ENCODE measurements at places on chromosomes 6 and 20. TPM values are rescaled to one million over a fixed set of nuclear protein-coding genes. Genes with fewer than 3 reads are reported as not detected.

DNA sequence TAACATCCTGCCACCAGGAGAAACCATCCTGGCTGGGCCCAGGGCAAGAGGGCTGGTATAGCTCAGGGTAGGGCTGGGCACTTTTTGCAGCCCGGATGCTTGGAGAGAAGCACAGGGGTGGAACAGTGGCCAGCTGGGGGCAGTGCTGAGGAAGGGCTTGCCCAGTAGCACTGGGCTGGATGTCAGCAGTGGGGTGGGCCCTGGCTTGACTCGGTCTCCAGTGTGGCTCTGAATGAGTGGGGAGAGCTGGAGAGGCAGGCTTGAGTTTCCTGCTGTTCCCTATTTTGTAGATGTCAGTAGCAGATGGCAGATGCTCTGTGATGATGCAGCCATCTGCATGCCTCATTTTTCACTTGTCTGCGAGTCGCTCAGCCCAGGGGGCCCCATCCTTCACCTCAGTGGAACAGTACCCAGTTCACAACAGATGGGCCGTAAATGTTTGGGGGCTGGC lies 56.3 kb upstream of the TULP1 start:
- H3K36me3 ChIP-seq, result peaks cover 8% of the 10 kb centered on the region
- H3K4me1 ChIP-seq, result no peaks in the 10 kb centered on the region
- DNase-seq, result no peak
- H3K27me3 ChIP-seq, result no peaks in the 10 kb centered on the region

GRCh38 chr6:26296556-26296856 lies 68.5 kb upstream of the BTN3A2 start:
- H3K27ac ChIP-seq, result no peak overlapping the region
- no peak overlapping the region for H3K4me3 ChIP-seq
- no peak for DNase-seq
- no peaks in the 10 kb centered on the region for H3K27me3 ChIP-seq
- H3K36me3 ChIP-seq, result no peaks in the 10 kb centered on the region

GRCh38 chr6:43220439-43220951 lies 8.8 kb downstream of the DNPH1 start:
- no peak overlapping the region for H3K27ac ChIP-seq
- no peaks in the 10 kb centered on the region for H3K4me1 ChIP-seq
- H3K27me3 ChIP-seq, result no peaks in the 10 kb centered on the region
- H3K36me3 ChIP-seq, result peaks cover 19% of the 10 kb centered on the region
- no peak overlapping the region for H3K4me3 ChIP-seq
- DNase-seq, result no peak

DNA sequence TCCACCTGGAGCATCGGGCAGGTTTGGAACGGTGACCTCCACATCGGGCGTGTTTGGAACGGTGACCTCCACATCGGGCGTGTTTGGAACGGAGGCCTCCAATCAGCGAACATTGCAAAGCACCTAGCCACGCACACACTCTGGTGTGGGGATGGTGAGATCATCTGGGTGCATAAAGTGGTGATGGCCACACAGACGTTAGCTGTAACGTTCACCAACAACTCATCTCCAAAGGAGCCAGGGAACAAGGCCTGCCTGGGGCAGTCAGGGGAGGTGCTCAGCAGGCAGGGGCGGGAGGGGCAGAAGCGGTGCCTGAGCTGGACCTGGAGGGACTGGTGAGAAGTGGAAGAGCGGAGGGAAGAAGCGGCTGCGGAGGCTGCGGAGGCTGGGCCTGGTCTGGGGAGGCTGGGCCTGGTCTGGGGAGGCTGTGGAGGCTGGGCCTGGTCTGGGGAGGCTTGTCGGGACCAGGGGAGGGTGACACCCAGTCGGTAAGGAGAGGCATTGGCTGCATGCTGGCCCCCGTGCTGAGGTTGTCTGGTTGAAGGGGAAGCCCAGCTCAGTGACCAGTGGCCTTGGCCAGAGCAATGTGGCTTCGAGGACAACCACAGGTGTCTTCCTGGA lies 89.9 kb downstream of the PSMB1 start:
- no peak for DNase-seq
- no peaks in the 10 kb centered on the region for H3K36me3 ChIP-seq
- no peaks in the 10 kb centered on the region for H3K27me3 ChIP-seq
- H3K27ac ChIP-seq, result no peak overlapping the region

DNA sequence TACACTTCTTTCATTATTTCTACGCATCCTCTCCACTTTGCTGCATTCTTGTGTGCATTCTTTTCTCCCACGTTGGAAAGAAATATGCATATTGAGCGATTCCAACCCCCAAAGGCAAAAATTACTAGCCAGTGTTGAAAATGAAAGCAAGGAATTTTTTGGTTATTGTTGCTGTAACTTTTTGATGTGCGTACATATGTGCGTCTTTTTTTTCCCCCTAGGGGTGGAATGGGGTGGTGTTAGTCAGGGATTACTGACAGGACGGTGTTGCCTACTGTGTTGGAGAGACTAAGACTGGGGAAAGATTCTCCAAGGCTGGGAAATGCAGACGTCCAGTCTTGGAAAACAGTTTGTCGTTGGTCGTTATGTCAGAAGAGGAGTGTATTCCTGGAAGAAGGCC lies 44.2 kb upstream of the ESR1 start:
- no peaks in the 10 kb centered on the region for H3K27me3 ChIP-seq
- peak overlapping the region; percentile 42 for H3K4me3 ChIP-seq
- no peak for DNase-seq
- peak overlapping the region; percentile 63 for H3K27ac ChIP-seq
- H3K4me1 ChIP-seq, result peaks cover 28% of the 10 kb centered on the region

DNA sequence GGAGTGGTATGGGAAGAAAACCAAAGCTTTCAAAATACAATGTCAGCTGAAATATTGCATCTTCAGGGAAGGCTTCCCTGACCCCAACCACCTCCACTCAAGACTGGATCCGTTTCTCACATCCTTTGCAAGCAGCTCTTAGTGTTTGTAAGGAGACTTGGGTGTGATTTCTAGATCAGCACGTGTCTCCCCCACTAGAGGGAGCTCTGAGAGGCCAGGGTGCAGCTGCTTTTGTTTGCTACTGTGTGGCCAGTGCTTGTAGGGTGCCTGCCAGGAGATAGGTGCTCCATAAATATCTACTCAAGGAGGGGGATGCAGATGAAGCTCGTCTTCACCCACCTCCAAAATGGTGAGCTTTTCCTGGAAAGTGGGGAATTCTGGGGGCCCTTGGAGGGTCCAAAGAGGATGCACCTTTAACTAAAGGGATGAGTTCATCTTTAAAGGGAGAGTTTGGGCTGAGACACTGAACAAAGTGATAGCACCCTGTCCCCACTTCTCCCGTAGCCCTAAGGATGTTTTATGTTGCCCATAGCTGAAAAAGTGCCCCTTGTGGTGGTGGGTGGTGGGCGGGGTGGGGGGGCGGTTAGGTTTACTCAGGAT lies 52.6 kb upstream of the MAFB start:
- no peaks in the 10 kb centered on the region for H3K36me3 ChIP-seq
- no peak overlapping the region for H3K27ac ChIP-seq
- no peaks in the 10 kb centered on the region for H3K4me1 ChIP-seq
- H3K4me3 ChIP-seq, result no peak overlapping the region
- DNase-seq, result no peak

DNA sequence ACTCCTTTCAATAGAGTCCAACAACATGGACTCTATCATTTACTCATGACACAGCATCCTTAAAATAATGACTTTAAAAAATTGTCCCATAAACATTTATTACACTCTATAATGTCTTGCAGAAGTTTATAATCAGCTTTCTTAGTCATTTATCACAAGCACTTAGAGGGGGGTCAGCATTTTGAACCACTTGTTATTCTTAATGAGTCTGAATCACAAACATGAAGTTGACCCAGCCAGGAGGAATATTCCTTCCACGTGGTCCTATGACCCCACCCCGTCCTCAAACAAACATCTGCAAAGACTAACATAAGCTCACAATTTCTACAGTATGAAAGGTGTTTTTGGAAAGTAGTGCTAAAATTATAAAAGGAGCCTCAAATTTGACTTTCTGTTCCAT lies 91.1 kb downstream of the MTFR2 start:
- H3K4me3 ChIP-seq, result no peak overlapping the region
- no peaks in the 10 kb centered on the region for H3K27me3 ChIP-seq
- no peak overlapping the region for H3K27ac ChIP-seq
- no peak for DNase-seq
- H3K4me1 ChIP-seq, result no peaks in the 10 kb centered on the region

GRCh38 chr6:104212977-104213668 lies 646.6 kb downstream of the HACE1 start:
- H3K4me1 ChIP-seq, result no peaks in the 10 kb centered on the region
- no peak overlapping the region for H3K27ac ChIP-seq
- no peaks in the 10 kb centered on the region for H3K27me3 ChIP-seq
- H3K4me3 ChIP-seq, result no peak overlapping the region
- DNase-seq, result no peak

DNA sequence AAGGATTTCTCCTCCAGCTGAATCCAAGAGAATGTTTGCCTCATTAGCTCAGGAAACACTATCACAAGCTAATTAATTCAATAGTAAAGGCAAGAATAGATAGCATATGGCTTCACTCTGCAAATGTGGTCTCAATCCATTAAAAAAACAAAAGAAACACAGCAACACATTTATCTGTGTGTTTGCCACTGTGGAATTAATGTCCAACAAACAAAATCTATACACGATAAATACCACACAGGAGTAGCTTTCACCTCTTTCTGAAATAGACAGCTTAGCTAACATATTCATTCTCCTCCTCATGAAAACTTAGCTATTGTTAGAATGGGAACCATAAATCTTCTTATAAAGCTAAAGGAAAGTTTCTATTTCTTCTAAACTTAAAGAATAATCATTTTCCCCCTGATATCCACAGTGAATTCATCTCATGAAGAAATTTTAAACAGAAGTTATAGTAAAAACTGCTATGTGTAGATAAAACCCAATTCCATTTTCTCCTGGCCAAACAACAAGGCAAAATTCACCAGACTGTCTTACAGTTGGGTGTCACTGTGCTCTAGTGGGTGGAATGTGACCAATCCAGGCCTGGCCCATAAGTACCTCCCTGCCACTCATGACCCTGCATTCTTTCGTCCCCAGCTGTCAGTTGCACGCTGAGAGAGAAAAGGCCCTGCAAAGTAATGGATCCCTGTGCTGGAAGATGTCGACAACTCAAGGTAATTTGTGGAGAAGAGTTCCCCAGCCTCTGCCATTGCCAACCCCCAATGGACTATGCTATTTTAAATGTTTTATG lies 92.9 kb upstream of the NRSN1 start:
- DNase-seq, result no peak
- no peak overlapping the region for H3K4me3 ChIP-seq
- no peak overlapping the region for H3K27ac ChIP-seq
- H3K4me1 ChIP-seq, result no peaks in the 10 kb centered on the region

GRCh38 chr6:167829513-167829912 lies 2.8 kb downstream of the AFDN start:
- no peaks in the 10 kb centered on the region for H3K36me3 ChIP-seq
- no peak overlapping the region for H3K27ac ChIP-seq
- no peak for DNase-seq
- H3K4me3 ChIP-seq, result peak overlapping the region; percentile 81

DNA sequence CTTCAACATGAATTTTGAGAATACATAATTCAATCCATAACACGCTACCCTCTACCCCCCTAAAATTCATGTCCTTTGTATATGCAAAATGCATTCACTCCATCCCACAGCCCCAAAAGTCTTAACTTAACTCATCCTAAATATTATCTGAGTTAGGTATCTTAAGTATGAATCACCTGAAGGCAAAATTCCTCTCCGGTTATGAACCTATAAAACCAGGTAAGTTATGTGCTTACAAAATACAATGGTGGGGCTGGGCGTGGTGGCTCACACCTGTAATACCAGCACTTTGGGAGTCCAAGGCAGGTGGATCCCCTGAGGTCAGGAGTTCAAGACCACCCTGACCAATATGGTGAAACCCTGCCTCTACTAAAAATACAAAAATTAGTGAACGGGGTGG lies 23.5 kb upstream of the PRSS35 start:
- H3K4me1 ChIP-seq, result no peaks in the 10 kb centered on the region
- H3K27ac ChIP-seq, result no peak overlapping the region
- no peak overlapping the region for H3K4me3 ChIP-seq
- no peak for DNase-seq
- no peaks in the 10 kb centered on the region for H3K36me3 ChIP-seq

GRCh38 chr20:37209661-37210314 lies 30.4 kb upstream of the MROH8 start:
- DNase-seq, result no peak
- H3K4me3 ChIP-seq, result no peak overlapping the region
- H3K4me1 ChIP-seq, result no peaks in the 10 kb centered on the region
- no peaks in the 10 kb centered on the region for H3K27me3 ChIP-seq

GRCh38 chr20:3208786-3209256 lies 477 bp upstream of the ITPA start:
- peak overlapping the region; percentile 78 for H3K4me3 ChIP-seq
- DNase-seq, result no peak
- peaks cover 30% of the 10 kb centered on the region for H3K4me1 ChIP-seq
- peak overlapping the region; percentile 93 for H3K27ac ChIP-seq
- no peaks in the 10 kb centered on the region for H3K36me3 ChIP-seq

GRCh38 chr20:23959054-23959453 lies 29.5 kb downstream of the GGTLC1 start:
- DNase-seq, result no peak
- no peak overlapping the region for H3K4me3 ChIP-seq
- no peak overlapping the region for H3K27ac ChIP-seq
- H3K27me3 ChIP-seq, result no peaks in the 10 kb centered on the region
- no peaks in the 10 kb centered on the region for H3K4me1 ChIP-seq

DNA sequence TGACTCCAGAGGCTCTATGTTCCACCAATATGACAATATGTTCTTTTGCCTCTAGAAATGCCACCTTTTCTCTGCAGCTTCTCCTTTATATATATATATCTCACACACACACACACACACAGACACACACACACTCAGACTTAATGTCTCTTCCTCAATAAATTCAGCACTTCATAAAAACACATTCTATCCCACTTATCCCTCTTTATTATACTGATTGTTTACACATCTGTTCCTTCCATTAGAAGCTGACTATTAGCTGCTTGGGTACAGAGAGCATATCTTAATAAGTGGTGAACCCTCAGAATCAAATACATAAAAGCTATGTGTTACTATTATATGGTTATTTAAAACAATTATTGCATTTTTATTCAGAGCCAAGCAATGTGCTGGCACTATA lies 23.3 kb downstream of the NRSN1 start:
- DNase-seq, result no peak
- no peak overlapping the region for H3K27ac ChIP-seq
- no peaks in the 10 kb centered on the region for H3K4me1 ChIP-seq
- no peak overlapping the region for H3K4me3 ChIP-seq
- no peaks in the 10 kb centered on the region for H3K27me3 ChIP-seq
- H3K36me3 ChIP-seq, result no peaks in the 10 kb centered on the region

GRCh38 chr6:37920667-37921066 lies 101.1 kb downstream of the ZFAND3 start:
- H3K36me3 ChIP-seq, result no peaks in the 10 kb centered on the region
- H3K27ac ChIP-seq, result no peak overlapping the region
- DNase-seq, result no peak
- peaks cover 29% of the 10 kb centered on the region for H3K4me1 ChIP-seq
- H3K4me3 ChIP-seq, result no peak overlapping the region

PIGT gene
- total RNA-seq, result 42.1 TPM

PPIL6 gene
- total RNA-seq, result 0.35 TPM

ADGRF5 gene
- 3.2 TPM for total RNA-seq

SPAG4 gene
- 0.44 TPM for total RNA-seq

BMP5 gene
- total RNA-seq, result 0.11 TPM

BTN1A1 gene
- not detected for total RNA-seq

ZBTB12 gene
- 1.1 TPM for total RNA-seq

All from esophagus squamous epithelium (tissue), 5 donors.